ENCODE measurements at places on chromosomes 7 and 10.

- peak; percentile 61 for DNase-seq
- H3K4me1 ChIP-seq, result no peaks in the 10 kb centered on the region
- no peaks in the 10 kb centered on the region for H3K36me3 ChIP-seq
- no peaks in the 10 kb centered on the region for H3K27me3 ChIP-seq
- H3K27ac ChIP-seq, result no peak overlapping the region
These were observed 135.0 kb downstream of the ACTR3B start for GRCh38 chr7:152894295-152895170.

GRCh38 chr7:106166651-106167342 is 54.7 kb upstream of the SYPL1 start:
- H3K36me3 ChIP-seq, result no peaks in the 10 kb centered on the region
- H3K27me3 ChIP-seq, result no peaks in the 10 kb centered on the region
- H3K4me3 ChIP-seq, result no peak overlapping the region
- H3K4me1 ChIP-seq, result no peaks in the 10 kb centered on the region
- H3K27ac ChIP-seq, result no peak overlapping the region
- DNase-seq, result peak; percentile 74

- H3K27me3 ChIP-seq, result no peaks in the 10 kb centered on the region
- no peak for DNase-seq
- H3K36me3 ChIP-seq, result no peaks in the 10 kb centered on the region
- peak overlapping the region; percentile 89 for H3K4me3 ChIP-seq
These were observed 85.3 kb downstream of the ZNF33B start for GRCh38 chr10:42553064-42553407.

DNA sequence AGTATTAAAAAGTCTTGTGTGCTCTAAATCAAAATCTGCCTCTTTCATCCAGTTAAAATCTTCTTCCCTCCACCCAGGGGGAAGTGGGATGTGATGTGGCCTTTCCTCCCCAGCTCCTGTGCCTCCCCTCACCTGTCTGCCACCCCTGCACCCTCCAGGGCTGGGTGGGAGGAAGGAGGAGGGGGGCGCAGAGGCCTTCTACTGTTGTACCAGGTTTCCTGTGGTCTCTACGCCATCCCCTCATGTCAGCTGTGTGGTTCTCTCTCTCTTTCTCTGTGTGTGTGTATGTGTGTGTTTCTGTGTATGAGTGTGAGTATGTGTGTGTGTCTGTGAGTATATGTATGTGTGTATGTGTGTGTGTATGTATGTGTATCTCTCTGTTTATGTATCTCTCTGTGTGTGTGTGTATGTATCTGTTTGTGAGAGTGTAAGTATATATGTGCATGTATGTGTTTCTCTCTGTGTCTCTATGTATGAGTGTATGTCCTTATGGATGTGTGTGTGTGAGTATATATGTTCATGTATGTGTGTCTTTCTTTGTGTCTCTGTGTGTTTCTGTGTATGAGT is 45.5 kb upstream of the C10orf71 start:
- no peaks in the 10 kb centered on the region for H3K4me1 ChIP-seq
- no peak for DNase-seq
- no peaks in the 10 kb centered on the region for H3K36me3 ChIP-seq
- H3K4me3 ChIP-seq, result no peak overlapping the region
- no peak overlapping the region for H3K27ac ChIP-seq

DNA sequence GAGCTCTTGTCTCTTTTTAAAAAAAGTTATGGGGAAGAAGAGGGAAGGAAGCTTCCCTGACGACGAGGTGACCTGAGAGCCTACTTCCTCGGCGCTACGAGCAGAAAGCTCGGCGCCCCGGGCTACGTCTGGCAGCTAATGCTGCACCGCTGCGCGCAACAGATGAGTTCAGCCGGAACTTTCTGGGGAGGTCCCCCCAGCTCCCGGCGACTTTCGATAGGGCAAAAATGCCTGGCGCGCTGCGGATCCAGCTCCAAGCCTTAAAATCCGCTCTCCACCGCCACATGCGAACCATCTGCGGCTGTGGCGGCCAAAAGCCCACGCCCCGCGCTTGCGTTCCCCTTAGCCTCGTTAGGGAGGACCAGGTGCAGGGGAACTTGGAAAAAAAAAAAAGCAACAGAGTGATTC is 621 bp downstream of the P4HA1 start:
- peak; percentile 74 for DNase-seq
- H3K4me1 ChIP-seq, result peaks cover 16% of the 10 kb centered on the region
- no peaks in the 10 kb centered on the region for H3K36me3 ChIP-seq
- H3K4me3 ChIP-seq, result peak overlapping the region; percentile 70
- no peaks in the 10 kb centered on the region for H3K27me3 ChIP-seq

DNA sequence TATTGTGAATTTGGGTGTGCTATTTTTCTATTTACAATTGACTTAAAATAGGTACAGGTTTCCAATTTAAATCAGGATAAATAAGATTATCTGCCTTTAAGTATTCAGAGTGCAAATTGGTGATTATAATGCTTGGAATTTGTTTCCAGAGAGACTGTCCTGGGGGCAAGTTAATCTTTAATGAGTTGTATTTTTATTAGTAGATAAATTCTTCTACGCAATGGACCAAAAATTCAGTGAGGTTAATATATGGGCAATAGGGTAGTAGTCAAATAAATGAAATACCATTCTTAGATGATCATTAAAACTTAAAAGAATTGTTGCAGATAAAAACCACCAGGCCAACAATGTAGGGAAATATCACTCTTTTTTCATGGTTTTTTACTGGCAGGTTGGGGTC is 3.4 kb downstream of the BICC1 start:
- no peak overlapping the region for H3K27ac ChIP-seq
- H3K27me3 ChIP-seq, result no peaks in the 10 kb centered on the region
- H3K4me3 ChIP-seq, result no peak overlapping the region
- DNase-seq, result no peak

GRCh38 chr7:141356161-141356560 is 195.0 kb upstream of the AGK start:
- peaks cover 10% of the 10 kb centered on the region for H3K4me1 ChIP-seq
- no peak for DNase-seq
- H3K36me3 ChIP-seq, result no peaks in the 10 kb centered on the region
- H3K27ac ChIP-seq, result no peak overlapping the region

GRCh38 chr10:97020452-97021400 is 165.0 kb downstream of the SLIT1 start:
- H3K4me1 ChIP-seq, result peaks cover 8% of the 10 kb centered on the region
- H3K36me3 ChIP-seq, result no peaks in the 10 kb centered on the region
- H3K27ac ChIP-seq, result no peak overlapping the region
- H3K27me3 ChIP-seq, result no peaks in the 10 kb centered on the region

GRCh38 chr10:59829024-59829423 is 75.8 kb upstream of the MRLN start:
- H3K36me3 ChIP-seq, result peaks cover 1% of the 10 kb centered on the region
- no peak overlapping the region for H3K4me3 ChIP-seq
- no peaks in the 10 kb centered on the region for H3K27me3 ChIP-seq
- H3K27ac ChIP-seq, result no peak overlapping the region

DNA sequence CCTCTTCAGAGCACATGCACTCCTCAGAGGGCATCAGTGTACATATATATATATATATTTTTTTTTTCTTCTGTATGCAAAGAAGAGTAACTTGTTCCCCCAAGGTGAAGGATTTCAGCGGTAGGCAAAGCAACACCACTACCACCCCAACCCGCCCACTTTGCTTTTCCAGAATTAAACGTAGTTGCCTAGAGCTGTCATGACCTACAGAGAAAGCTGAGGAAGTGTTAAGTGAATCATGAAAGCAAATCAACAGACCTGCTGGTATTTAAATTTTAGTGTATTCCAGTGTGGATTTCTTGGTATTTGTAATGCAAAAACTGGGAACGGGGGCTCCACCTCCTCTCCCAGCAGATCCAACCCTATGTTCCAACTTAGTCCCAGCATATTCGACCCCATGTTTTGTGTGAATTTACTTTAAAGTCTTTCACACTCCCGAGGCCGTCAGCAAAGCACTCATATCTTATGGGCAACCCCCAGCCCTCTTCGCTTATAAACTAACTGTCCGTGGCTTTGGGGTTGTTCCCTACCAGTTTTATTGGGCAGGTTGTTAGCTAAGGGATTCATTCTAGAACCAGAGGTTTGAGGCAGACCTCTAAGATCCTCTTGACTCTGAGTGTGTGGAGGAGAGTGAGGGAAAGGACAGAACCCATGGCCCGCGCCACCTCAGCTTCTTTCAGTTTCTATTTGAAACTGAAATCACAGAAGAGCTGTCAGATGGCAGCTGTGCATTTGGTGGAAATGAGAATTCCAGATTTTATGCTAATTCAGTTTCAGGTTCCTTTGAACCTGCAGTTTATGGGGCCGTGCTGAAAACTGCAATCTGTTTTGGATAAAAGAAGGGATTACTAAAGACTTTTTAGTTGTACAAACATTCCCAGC is 450.2 kb upstream of the GALNT17 start:
- no peaks in the 10 kb centered on the region for H3K4me1 ChIP-seq
- no peaks in the 10 kb centered on the region for H3K27me3 ChIP-seq
- H3K4me3 ChIP-seq, result no peak overlapping the region
- no peak overlapping the region for H3K27ac ChIP-seq
- H3K36me3 ChIP-seq, result no peaks in the 10 kb centered on the region
- no peak for DNase-seq

DNA sequence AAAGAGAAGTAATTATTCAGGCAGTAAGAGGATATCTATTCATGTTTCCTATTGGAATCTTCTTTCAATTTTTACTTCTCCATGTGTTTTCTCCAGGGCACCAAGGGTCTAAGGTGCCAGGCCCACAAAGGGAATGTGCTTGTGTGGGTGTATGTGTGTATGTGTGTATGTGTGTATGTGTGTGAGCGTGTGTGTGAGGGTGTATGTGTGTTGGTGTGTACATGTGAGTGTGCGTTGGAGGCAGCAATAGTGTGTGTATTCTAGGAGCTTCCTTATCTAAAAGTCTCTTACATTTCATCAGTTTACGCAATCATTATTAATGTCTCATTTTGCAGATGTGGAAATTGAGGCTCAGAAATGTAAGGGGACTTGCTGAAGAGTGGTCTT is 28.3 kb downstream of the RAMP3 start:
- H3K27ac ChIP-seq, result no peak overlapping the region
- H3K4me3 ChIP-seq, result no peak overlapping the region
- no peaks in the 10 kb centered on the region for H3K36me3 ChIP-seq
- no peak for DNase-seq

- no peaks in the 10 kb centered on the region for H3K27me3 ChIP-seq
- no peak overlapping the region for H3K4me3 ChIP-seq
- H3K4me1 ChIP-seq, result no peaks in the 10 kb centered on the region
- H3K27ac ChIP-seq, result no peak overlapping the region
These were observed 93.2 kb downstream of the ADK start for GRCh38 chr10:74244097-74244685.

GRCh38 chr7:112515989-112516388 is 35.2 kb downstream of the LSMEM1 start:
- H3K4me1 ChIP-seq, result no peaks in the 10 kb centered on the region
- no peaks in the 10 kb centered on the region for H3K27me3 ChIP-seq
- H3K4me3 ChIP-seq, result no peak overlapping the region
- H3K36me3 ChIP-seq, result no peaks in the 10 kb centered on the region
- no peak for DNase-seq
- no peak overlapping the region for H3K27ac ChIP-seq

GRCh38 chr10:6068422-6068821 is 6.3 kb upstream of the IL2RA start:
- H3K36me3 ChIP-seq, result no peaks in the 10 kb centered on the region
- no peaks in the 10 kb centered on the region for H3K4me1 ChIP-seq
- H3K27me3 ChIP-seq, result peaks cover 1% of the 10 kb centered on the region
- H3K4me3 ChIP-seq, result no peak overlapping the region

GRCh38 chr10:84946904-84947303 is 618.5 kb downstream of the CCSER2 start:
- no peaks in the 10 kb centered on the region for H3K4me1 ChIP-seq
- H3K27me3 ChIP-seq, result no peaks in the 10 kb centered on the region
- no peak for DNase-seq
- H3K4me3 ChIP-seq, result no peak overlapping the region

DNA sequence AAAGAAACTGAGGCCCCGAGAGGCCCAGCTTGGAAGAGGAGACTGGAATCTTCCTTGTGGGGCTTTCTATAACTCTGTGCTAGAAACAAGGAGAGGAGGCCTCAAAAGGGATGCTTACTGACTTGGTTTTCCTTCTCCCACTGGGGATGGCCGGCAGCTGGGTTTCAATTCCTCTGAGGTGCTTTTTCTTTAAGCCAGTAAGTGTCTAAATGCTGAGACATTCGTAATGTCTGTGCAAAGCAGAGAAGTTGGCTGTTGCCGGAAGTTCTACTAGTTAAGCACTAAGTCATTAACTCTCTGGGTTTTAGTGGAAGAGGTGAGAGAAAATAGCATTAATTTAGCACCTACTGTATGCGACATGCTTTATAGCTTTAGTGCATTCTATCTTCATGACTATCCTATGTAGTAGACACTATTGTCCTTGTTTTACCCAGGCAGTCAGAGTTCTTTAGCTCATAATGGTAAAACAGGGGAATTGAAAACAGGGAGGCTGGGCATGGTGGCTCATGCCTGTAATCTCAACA is 135.2 kb downstream of the RGS10 start:
- no peaks in the 10 kb centered on the region for H3K36me3 ChIP-seq
- H3K27ac ChIP-seq, result no peak overlapping the region
- no peaks in the 10 kb centered on the region for H3K27me3 ChIP-seq

DNA sequence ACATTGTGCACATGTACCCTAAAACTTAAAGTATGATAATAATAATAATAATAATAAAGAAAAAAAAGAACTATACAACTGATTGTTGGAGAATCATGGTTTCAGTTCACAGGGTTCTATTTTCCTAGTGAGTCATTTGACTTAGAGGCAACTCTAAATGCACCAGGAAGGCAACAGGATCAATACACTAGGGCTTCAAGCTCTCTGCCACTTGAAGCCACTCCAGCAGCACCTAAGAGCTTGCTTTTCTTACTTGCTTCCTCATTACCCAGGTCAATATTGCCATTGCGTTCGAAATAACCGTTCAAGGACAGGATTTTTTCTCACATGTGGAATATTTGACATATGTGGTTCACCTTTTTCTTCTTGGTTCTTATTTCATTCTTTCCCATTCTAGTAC is 189.7 kb downstream of the GRM3 start:
- H3K4me1 ChIP-seq, result peaks cover 15% of the 10 kb centered on the region
- no peak for DNase-seq
- no peaks in the 10 kb centered on the region for H3K36me3 ChIP-seq
- no peaks in the 10 kb centered on the region for H3K27me3 ChIP-seq

- DNase-seq, result no peak
- no peaks in the 10 kb centered on the region for H3K27me3 ChIP-seq
- H3K36me3 ChIP-seq, result no peaks in the 10 kb centered on the region
- no peak overlapping the region for H3K4me3 ChIP-seq
These were observed 30.0 kb downstream of the DGKI start for GRCh38 chr7:137816696-137817320.

DNA sequence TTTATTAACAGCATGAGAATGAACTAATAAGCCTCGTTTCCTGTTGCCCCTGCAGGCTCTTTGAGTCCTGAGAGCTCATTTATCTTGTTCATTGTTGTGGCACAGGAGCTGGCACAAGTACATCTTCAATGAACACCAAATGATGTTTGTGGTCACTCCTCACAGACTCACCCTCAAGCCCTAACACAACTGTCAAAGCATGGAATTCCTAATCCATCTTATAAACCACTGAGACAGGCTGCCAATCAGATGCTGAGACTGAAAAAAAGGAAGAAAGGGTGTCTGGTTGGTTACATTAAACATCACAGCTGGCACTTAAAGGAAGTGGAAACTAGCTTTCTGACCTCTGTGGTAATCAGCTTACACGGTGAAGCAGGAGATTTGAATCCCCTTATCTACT is 7.7 kb upstream of the CCDC172 start:
- no peaks in the 10 kb centered on the region for H3K4me1 ChIP-seq
- no peak overlapping the region for H3K27ac ChIP-seq
- no peaks in the 10 kb centered on the region for H3K27me3 ChIP-seq
- H3K4me3 ChIP-seq, result no peak overlapping the region
- DNase-seq, result no peak
